RWPE2 (cell line): ENCODE measurements at places on chromosomes 16 and 17.

DNA sequence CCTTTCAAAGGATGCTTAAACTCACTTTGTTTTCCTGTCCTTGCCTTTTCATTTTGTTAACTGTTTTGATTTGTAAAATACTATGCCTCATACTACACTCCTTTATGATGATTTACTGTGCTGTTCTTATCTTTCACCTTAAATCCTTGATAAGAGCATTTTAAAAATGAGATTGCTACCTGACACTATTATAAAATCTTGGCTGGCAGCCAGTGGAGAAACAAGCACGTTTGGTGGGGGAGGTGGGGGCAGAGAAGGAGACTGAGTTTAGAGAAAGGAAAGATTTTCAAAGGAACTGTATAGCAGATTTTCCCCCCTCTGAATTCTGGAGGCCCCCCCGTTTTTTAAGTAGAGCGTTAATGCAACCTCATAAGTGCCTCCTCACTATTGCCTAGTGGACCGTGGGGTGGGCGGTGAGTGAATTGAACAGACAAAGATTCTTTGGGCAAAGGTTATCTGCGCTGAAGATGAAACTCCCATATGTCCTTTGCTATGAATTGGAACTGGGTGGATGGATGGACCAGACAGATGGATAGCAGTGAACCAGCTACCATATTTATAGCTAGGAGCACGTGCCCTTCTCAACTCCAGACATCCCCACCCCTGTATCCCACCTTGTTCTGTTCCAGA lies 200.2 kb downstream of the CCDC182 start:
- DNase-seq: no peak

GRCh38 chr17:34562387-34562786 lies 17.0 kb upstream of the TMEM132E start:
- no peak for DNase-seq

- DNase-seq: no peak
Observed at GRCh38 chr17:962670-963069, 16.9 kb downstream of the NXN start.

DNA sequence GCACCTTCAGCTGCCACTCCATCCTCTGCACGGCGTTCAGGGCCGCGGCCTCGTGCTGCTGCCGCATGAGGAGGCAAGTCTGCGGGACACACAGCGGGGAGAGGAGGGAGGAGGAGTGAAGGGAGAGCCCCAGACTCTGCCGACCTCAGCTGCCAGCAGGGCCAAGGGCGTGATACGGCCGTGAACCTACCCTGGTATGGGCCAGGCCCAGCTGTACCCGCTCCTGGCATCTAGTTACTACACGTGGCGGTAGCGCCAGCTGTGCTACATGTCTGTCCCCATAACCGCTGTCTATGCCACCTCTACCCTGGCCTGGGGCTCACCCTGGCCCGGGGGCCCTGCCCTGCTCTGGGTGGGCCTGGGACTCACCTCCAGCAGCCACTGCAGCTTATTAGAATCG lies 51.1 kb downstream of the ZNF778 start:
- no peak for DNase-seq

GRCh38 chr16:53849994-53850393 lies 146.0 kb downstream of the FTO start:
- no peak for DNase-seq

DNA sequence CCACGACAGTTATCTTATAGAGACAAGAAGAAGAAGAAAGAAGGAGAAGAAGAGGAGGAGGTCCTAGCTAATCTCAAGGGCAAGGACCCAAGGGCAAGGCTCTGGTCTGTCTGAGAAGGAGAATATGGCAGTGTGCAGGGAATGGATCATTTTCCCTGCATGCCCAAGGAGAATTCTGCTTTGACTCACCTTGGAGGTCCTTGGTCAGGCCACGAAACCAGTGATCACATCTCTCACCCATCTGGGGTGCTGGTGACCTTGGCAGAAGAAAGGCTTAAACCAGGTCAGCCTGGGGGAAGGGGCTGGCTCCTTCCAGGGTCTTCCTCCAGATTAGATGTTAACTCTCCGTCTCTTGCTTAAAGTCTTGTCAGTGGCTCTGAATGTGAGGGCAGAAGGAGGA lies 1.6 kb upstream of the FMNL1 start:
- DNase-seq: no peak

GRCh38 chr16:21283521-21284289 lies 5.6 kb upstream of the CRYM start:
- no peak for DNase-seq

DNA sequence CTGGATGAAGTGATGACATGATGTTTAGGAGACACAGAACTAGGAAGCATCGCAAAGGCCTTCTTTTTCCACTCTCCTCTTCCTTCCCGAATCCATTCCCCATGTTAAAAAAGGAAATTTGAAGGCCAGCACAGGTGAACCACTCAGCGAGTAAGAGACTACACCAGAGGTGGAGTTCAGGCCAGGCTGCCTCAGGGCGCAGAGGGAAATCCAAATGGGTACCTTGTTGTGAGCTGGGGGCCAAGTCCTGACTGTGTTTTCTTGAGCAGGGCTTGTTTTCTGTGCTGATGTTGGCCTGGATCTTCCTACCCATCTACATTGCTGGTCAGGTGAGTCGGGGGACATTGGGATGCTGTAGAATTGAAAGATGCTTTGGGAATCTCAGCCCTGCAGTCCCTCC lies 26.1 kb downstream of the SLC5A11 start:
- DNase-seq: no peak

GRCh38 chr16:48622456-48623303 lies 12.7 kb upstream of the N4BP1 start:
- DNase-seq: peak; percentile 29

DNA sequence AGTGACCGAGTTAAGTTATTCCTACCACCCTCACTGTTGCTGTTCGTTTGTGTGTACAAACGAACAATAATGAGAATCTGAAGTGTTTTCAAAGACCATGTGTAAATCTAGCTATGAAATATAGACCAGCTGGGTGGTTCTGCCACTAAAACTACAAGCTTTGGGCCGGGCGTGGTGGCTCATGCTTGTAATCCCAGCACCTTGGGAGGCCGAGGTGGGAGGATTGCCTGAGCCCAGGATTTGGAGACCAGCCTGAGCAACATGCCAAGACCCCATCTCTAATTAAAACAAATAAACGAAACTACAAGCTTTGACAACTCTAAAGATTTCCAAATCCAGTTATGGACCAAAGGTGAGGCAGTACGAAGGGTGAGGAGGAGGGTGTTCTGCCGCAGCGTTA lies 973 bp downstream of the RECQL5 start:
- DNase-seq: no peak

DNA sequence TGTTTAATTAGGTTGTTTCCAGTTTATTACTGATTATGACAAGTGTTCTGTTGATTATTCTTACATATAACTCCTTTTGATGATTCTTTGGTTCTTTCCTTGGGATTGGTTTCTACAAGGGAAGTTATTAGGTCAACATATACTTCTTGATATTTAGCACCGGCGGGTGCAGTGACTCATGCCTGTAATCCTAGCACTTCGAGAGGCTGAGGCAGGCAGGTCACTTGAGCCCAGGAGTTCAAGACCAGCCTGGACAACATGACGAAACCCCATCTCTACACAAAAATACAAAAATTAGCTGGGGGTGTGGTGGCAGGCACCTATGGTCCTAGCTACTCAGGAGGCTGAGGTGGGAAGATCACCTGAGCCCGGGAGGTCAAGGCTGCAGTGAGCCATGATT lies 120.2 kb upstream of the HAS3 start:
- no peak for DNase-seq
